ENCODE measurements at places on chromosomes 13 and 19.

- DNase-seq, result no peak
Measured at GRCh38 chr19:49953416-49953815, 7.6 kb downstream of the SIGLEC11 start.

DNA sequence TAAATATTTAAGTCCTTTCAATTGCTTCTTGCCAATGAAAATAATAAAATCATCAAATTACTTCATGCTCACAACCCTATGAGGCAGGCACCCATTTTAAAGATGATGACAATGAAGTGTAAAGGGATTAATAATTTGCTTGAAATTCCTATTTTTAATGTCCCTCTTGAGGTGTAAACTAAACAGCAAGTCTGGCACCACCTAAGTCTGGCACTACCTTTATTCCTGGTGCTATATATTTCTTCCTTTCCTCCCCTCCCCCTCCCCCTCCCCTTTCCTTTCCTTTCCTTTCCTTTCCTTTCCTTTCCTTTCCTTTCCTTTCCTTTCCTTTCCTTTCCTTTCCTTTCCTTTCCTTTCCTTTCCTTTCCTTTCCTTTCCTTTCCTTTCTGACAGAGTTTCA, 42.2 kb downstream of the FLT1 start:
- no peak for DNase-seq

DNA sequence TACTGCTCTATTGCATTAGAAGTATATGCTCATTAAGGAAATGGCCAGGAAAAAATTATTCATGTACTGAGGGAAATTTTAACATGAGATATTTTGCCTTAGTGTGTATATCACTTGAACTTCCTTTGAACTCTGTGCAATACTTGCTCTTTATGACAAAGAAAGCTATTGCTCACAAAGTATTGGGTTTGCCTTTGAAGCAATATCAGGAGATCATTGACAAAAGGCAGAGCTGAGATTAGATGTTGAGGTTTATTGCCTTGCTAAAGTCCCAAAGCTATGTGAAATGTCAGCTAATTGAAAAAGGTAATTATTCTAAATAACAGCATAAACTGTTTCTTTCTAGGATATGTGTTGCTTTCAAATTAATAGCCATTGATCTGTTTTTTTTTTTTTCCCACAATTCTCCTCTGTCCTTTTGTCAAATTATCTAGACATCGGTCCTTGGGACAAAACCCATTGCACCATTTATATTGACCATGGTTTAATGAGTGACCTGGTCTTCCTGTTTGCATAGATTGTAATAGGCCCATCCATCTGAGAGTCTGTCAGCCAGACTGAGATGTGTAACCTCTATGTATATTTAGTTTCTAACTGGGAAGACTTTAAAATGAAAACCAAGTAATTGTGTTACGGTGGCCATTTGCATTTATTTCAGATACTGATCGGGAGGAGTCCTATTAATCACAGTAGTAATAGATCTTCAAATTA, 752.7 kb upstream of the GPC6 start:
- DNase-seq, result no peak

DNA sequence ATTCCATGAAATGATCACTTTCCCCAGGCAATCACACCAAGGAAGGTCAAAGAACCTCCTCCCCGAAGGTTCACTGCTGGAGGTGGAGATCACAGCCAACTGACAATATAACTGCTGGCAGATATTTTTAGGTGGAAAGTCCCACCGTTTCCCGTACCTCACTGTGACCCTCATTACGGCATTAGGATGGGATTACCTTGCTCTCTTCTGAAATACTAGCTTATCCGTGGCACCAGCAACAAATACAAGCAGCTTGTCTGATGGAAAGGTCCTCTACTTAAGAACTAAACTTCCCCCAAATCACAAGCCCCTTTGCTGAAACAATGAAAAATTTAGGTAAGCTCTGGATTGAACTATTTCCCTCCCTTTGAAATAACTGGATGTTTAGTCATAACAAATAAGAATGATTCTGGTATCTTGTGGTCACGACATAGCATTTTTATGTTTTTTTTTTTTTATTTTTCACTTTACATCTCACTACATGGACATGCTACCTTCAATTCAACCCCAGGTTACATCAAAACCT, 178.9 kb downstream of the COL4A1 start:
- no peak for DNase-seq

GRCh38 chr13:110559429-110559943, 2.0 kb downstream of the RAB20 start:
- DNase-seq, result no peak
